ENCODE measurements at places on chromosomes 2 and 18.

DNA sequence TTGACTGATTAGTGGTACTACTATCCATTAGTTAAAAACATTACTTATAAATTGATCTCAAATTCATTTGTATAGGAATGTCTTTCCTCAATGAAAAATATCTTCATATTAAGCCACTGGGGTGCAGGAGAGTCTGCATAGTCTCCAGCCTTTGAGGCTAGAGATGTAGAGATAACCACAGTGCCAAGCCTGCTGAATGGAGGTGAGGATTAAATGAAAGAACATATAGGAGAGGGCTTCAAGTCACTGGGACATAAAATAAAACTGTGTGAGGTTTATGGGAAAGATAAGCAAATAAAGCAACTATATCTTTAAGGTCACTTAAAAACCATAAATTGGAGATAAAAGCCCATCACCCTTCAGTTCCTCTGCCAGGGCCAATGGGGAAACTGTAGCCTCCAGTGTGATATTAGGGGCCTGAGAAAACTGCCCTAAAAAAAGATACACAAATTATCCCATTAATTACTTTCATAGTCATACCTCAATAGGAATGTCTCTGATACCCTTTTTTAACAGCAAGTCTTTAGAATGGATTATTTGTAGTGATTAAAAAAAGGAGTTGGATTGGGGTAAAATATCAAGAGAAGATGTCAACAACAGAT, 27.6 kb downstream of the GALNT3 start:
- DNase-seq, result no peak

DNA sequence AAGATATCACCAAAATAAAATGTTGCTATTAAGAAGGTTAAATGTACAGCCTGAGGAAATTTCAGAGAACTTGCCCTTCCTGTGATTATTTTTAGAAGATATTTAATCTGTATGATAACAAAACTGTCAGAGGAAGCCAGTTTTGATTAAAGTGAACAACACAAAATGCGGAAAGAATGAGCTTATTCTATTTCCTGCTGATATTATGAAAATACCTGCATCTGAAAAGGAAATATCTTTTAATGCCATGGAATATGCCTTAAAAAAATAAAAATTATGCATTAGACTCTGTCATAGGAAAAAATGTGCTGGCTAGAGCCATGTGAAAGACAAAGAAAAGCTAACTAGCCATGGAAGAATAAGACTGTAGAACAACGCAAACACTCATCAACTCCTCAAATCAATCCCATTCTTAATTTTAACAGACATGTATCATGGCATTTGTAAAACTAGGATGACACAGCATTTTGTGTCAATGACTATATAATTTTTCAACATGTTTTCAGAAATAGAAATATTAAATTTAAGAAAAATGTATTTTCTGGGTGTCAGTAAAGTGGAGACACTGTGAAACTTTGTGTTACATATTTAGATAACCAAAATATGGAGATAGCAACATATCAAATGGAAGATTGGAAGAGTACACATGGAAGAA, 1768.2 kb downstream of the SUCLG1 start:
- no peak for DNase-seq

- DNase-seq, result no peak
Measured at GRCh38 chr2:173374634-173375033, 20.0 kb downstream of the CDCA7 start.

- DNase-seq, result no peak
Measured at GRCh38 chr2:36403675-36404230, 48.2 kb downstream of the CRIM1 start.

DNA sequence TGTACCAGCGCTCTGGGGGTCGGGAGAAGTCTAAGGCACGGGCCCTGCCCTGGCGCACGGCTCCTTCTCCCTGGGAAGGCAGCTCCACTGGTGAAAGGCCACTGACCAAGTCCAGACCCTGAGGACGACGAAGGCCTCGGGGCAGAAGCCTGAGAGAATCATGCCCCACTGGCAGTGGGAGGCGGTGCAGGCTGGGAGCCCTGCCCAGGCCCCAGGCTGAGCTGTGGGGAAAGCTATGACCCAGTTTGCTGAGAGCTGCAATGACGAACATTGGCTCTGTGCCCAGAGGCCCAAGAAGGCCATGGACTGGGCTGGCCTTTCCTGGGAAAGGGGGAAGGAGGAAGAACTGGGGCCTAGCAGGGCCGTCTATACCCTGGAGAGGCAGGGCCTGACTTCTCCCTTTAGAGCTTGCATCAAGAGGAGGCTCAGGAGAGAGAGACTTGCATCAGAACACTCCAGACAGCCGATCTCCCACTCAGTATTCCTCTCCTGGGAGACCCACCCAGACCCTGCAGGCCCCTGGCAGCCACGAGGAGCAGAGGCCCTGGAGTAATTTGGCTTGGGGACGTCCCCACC, 32.9 kb downstream of the HS1BP3 start:
- no peak for DNase-seq

DNA sequence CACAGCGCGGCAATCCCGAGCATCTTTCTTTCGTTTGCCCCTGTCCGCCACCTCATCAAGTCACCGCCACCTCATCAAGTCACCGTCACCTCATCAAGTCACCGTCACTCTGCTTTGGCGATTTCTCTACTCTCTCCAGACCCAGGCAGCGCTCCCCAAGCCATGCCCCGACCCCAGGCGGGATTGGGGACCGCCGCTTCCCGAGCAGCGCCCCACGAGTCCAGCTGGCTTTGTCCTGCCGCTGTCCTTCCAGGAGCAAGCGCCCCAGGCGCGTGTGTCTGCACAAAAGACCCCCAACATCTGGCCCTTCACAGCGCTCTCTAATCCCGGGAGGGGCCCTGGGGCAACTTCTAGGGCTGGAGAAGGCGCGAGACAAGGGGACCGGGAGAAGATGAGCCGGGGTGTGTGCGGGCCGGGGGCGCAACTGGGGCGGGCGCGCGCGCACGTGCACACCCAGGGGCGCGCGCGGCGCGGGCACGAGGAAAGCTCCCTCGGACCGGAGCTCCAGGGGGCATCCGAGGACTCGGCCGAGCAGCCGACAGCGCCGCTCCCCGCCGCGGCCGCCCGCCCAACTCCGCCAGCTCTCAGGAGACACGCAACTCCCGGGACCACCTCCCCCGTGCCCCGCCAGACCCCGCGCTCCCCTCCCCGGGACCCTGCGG, 633 bp upstream of the RNF152 start:
- no peak for DNase-seq

DNA sequence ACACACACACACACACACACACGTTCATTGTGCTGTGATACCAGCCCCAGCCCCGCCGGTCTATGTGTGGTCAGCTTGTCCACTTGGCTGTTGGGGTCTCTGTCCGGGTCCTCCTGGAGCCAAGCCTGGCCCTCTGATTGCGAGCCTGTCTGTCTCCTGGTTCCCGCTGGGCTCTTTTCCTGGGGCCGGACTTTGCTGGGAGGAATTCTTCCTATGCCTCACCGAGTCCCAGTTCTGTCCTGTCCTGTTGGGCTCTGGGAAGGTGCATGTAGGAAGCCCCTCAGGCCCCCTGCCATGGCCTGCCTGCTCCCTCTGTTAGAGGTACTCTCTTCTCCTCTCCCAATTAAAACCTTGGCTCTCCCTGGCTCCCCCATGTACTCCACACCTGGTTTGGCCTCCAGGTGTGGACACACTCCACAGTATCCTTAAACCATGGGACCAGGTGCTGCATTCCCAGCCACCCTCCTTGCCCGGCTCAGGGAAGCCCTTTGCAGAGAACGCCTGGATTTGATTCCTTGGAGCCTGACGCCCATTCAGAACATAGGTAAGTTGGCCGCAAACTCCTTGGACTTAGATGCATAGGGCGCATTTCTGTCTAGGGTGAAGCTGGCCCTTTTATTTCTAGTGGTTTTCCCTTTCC, 42.3 kb downstream of the CABLES1 start:
- DNase-seq, result no peak

GRCh38 chr18:56161566-56162260, 476.7 kb downstream of the TXNL1 start:
- no peak for DNase-seq

DNA sequence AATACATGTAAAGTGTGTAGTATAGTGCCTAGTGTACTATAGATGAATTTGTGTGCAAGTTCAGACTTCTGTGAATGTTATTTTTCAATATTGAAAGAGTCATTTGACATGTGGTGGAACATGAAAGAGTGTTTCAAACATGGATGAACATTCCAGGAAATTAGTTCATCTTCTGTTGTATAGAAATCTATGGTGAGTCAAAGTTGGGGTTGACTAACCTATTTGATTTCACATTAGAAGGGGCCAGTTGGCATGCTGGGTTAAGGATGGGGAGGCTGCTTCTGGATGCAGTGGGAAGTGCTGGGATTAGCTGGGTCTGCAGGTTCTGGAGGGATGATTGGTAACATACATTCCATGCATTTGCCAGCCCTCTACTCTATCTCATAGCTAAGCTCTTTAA, 50.6 kb downstream of the LYPD6B start:
- no peak for DNase-seq

GRCh38 chr18:10776493-10776892, 250.7 kb downstream of the NAPG start:
- no peak for DNase-seq

- no peak for DNase-seq
Measured at GRCh38 chr2:241965931-241966412, 96.4 kb downstream of the RTP5 start.

- DNase-seq, result no peak
Measured at GRCh38 chr2:171320208-171320621, 113.6 kb downstream of the METTL8 start.

- DNase-seq, result no peak
Measured at GRCh38 chr2:9543557-9543956, 12.1 kb downstream of the ADAM17 start.

DNA sequence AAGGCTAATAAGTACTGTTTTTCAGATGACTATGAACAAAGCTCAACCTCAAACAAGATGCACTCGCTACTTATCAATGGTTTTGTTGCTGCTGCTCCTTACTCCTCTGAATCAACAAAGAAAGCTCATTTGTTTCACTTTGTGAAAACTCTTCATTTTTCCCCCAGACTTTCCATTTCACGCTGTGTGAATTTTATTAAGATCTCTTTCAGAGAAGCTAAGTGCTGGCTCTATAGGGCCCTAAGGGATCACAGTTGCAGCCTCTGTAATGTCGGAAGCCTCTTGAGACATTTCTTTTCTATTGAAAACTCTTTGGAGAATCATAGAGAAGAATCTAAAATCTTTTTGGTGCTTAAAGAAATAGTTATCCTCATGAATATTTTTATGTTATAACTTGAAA, 209.8 kb downstream of the CD226 start:
- DNase-seq, result no peak

DNA sequence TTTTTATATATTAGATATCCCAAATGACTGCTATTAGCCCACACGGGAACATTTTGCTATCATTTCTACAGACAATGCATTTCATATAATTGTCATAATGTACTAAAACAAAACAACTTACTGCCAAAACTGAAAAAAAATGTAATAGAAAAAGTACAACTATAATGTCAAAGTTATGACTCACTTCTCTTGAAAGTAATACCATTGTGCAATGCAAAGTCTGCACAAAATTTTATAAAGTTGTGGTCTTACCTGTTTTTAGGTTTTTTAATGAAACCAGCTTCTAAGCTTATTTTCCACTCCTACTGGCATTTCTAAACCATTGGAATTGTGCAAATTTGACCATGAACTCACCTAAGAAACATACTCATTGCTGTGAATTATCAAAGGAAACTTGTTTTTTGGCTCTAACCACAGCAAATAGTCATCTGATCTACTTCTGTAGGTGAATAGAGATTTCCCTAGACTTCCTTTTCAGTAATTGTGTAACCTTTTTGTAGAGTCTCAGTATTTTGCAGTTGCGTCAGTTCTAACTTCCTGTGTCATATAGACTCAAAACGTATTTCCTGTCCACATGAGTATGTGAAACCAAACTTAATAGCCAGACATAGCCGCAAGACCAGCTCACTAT, 31.9 kb upstream of the TFPI start:
- DNase-seq, result no peak

- DNase-seq, result no peak
Measured at GRCh38 chr2:15737314-15738224, 145.9 kb downstream of the DDX1 start.

- DNase-seq, result no peak
Measured at GRCh38 chr2:88265352-88266303, 95.5 kb downstream of the THNSL2 start.

GRCh38 chr2:175926272-175926671, 75.8 kb downstream of the LNPK start:
- DNase-seq, result no peak

DNA sequence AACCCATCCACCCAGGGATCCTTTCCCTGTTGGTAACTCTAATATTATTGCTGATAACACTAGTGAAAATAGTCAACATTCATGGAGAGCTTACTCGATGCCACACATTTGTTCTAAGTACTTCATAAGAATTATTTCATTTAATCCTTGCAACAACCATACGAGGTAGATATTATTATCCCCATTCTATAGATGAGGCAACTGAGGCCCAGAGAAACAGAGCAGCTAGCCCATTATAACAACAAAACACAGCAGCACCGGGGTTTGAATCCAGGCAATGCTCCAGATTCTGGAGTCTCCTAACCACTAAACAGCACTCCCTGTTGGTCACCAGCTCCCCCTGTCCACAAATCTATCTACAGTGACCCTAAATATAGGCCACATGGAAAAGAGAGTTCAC, 90.4 kb upstream of the PKDCC start:
- DNase-seq, result no peak

DNA sequence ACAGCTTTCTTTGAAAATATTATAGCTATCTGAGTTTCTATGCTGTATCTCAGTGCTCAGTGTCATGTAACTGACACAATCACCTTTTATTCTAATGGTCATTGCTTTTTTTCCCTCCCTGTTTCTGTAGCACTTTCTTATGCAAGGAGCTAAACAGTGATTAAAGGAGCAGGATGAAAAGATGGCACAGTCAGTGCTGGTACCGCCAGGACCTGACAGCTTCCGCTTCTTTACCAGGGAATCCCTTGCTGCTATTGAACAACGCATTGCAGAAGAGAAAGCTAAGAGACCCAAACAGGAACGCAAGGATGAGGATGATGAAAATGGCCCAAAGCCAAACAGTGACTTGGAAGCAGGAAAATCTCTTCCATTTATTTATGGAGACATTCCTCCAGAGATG, 56.4 kb downstream of the SCN2A start:
- DNase-seq, result no peak

- no peak for DNase-seq
Measured at GRCh38 chr2:16023506-16024360, 83.4 kb downstream of the MYCN start.

- DNase-seq, result no peak
Measured at GRCh38 chr2:38711558-38711957, 39.6 kb downstream of the SRSF7 start.

- DNase-seq, result no peak
Measured at GRCh38 chr2:25418944-25419677, 77.4 kb upstream of the DNMT3A start.

DNA sequence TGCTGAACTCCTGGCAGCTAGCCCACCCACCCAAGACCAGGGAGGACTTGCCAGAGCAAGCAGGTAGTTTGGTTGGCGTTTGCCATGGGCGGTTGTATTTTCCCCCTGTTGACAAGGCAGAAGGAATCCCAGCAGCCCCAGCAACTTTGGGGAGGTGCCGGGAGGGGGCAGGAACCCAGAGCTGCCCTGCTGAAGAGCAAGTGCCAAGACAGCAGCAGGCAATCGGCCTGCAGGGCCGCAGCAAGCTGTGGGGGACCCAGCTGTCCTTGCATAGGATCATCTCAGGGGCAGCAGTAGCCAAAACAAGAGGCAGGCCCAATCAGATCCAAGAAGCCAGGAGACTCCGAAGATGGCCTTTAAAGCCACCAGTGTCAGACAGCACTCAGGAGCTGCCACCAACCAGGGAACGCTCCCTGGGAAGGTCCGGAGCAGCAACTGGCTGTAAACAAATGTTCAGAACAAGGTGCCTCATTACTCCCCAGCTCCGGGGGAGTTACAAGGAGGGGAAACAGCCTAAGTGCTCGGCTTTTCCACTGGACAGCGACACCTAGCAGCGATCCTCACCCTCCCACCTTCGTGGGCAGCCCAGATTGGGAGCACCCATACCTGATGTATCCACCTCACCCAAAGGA, 2.1 kb downstream of the ST8SIA5 start:
- DNase-seq, result no peak

Data from effector memory CD4-positive, alpha-beta T cell (primary cell).